ENCODE measurements at places on chromosomes 2 and 18. TPM values are rescaled to one million over a fixed set of nuclear protein-coding genes. Genes with fewer than 3 reads are reported as not detected.
A peak's percentile ranks its signal among the peaks of the same experiment; 100 is the strongest.

SKA1 gene
- 3.0 TPM for total RNA-seq

COL6A3 gene
- 4.1 TPM for total RNA-seq

NIF3L1 gene
- total RNA-seq: 26.9 TPM

UGT1A8 gene
- not detected for total RNA-seq

C2orf78 gene
- total RNA-seq: not detected

GALNT3 gene
- total RNA-seq: 0.39 TPM

TACR1 gene
- total RNA-seq: not detected

CFC1 gene
- 48.4 TPM for total RNA-seq

CHST10 gene
- total RNA-seq: 21.6 TPM

PIK3C3 gene
- total RNA-seq: 36.8 TPM

FECH gene
- total RNA-seq: 91.2 TPM

DNA sequence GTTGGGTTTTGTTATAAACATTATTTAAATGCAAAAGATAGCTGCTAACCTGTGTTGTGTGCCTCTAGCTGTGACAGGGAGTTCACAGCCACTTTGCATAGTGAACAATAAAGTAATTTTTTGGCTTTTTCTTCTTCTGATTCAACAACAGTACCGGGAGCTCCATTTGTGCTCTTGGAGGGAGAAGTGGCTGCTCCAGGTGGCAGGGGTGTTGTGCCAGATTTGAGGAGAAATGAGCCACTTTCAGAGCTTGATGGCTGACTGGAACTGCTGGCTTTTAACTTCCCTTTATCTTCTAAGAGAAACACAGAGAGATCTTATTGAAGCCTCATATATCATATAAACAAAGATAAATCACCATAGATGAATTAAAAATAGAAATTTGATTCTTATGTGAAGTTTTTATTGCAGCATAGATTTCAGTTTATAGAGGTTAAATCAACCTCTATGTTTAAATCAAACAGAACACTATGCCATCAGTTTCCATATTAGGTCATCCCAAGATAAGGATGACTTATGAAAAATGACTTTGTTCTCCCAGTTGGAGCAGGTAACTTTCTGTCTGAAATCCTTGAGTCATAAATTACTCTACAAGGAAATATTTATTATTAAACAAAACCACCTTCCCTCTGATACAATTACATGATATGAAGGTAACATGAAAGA, 182.0 kb upstream of the SESTD1 start:
- DNase-seq: no peak

DNA sequence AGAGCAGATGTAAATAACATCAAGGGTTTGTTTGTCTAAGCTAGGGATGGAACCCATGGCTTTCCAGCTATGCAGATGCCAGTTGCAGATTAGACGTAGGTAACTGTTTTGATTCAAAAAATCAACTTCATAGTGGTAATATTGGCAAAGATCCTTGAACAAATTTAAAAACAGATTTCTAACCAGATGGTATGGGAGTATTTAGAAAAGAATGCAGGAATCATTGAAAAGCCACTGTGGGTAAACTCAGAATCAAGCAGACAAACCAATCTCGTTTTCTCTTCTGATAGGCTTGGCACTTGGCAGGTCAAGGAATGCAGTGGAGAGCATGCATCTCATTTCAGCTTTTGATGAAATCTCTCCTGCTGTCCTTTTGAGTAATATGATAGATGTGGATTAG, 377.5 kb downstream of the CLIP4 start:
- no peak for DNase-seq

- no peak for DNase-seq
Observed at GRCh38 chr18:8373486-8373885, 235.8 kb upstream of the RAB12 start.

DNA sequence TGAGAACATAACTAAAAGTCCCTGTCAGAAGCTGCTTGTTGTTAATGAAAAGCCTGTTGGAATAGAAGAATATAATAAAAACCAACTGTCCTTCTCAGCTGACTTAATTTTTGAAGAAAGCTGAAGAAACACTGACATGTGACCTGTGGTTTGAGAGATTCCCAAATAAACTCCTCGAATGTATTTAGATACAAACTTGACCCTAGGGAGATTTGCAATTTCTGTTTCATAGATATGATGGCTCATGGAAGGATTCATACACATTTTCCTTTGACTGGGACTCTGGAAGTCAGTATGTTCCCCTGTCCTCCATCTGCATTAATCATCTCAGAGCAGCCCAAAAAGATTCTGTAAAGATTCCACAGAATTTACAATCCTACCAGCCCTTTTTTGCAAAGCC, 195.1 kb downstream of the TMEM247 start:
- DNase-seq: no peak

- peak; percentile 66 for DNase-seq
Observed at GRCh38 chr2:96315400-96316071, 9.6 kb upstream of the ITPRIPL1 start.

DNA sequence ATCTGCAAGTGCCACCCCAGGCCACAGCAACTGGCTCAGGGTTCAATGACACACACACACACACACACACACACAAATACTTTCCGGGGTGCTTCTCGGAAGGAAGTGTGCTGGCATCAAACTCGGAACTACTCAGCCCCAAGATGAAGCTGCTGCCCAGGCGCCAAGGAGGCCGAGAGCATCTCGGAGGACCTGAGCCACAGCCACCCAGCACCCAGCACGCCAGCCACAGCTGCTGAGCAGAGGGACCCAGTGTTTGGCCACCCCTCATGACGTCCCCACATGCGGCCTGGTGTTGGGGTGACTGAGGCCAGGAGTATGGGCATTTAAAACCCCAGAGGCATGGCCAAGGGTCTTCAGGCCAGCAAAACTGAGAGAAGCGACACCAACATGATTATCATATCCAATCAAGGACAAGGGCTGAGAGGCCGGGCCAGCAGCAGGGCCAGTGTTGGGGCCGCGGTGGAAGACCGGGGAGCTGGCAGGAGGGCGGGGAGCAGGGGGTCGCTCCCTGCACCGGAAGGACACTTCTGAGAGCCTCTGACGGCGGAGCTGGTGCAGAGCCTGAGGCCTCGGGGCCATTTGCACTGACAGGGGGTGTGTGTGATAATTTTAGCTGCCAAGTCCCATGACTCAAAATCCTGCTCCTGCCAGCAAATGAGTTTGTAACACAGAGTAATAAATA, 61.8 kb downstream of the BIN1 start:
- DNase-seq: no peak

DNA sequence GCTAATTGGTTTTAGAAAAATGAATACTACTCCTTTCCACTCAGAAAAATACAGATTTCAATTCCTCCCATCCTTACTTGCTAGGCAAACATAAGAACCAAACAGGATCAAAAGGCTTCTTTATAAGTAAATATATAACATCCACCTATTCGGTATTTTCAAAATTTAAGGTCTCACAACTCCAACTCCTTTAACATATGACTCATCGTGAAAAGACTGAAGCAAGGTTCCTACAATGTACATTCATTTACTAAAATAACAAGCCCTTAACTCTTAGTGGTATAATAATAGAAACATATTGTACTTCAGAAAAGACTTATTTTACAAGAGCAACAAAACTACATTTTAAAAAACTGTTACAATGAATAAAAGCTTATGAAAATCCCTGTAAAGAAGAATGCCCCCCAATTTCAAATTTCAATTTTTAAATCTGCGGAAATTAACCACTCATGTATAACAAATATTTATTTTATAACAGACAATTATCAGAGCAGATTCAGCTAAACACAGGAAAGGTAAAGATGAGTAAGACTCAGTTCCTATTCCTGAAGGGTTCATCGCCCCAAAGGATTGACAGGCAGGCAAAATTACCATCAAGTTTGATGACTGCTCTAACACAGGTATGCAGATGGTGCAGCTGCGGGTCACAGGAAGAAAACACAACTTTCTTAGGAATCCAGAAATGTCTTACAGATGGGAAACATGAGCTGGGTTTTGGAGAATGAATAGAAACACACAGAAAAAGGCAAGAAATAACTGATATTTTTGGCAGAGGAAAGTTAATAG, 96.4 kb downstream of the COBLL1 start:
- no peak for DNase-seq

DNA sequence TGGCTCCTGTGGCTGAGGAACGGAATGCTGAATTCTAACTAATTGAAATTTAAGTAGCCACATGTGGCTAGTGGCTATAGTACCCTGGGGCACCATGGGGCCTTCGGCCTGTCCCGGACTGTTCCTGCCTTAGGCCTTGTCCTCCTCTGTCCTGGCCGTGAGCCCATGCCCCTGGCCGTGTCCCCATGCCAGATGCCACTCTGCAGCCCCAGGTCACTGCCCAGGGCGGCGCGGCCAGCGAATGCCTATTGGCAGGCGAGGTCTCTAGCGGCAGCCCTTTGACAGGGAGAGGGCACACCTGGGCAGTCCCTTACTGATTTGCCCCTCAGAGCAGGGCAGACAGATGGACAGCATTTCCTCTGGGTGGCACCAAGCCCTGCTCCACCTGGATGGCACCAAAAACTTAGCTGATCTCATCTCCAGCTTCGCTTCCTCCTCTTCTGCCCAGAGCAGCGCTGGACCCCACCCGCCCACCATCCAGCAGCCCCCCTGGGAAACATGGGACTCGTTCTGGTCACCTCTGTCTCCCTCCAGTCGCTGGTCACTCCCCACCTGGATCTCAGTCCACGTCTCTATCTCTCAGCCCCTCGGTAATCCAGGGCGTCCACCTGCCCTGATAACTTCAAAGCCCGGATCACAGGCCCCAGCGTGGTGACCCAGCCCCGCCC, 1.1 kb upstream of the DGKD start:
- DNase-seq: no peak

- DNase-seq: no peak
Observed at GRCh38 chr2:128386066-128386465, 67.4 kb upstream of the HS6ST1 start.

DNA sequence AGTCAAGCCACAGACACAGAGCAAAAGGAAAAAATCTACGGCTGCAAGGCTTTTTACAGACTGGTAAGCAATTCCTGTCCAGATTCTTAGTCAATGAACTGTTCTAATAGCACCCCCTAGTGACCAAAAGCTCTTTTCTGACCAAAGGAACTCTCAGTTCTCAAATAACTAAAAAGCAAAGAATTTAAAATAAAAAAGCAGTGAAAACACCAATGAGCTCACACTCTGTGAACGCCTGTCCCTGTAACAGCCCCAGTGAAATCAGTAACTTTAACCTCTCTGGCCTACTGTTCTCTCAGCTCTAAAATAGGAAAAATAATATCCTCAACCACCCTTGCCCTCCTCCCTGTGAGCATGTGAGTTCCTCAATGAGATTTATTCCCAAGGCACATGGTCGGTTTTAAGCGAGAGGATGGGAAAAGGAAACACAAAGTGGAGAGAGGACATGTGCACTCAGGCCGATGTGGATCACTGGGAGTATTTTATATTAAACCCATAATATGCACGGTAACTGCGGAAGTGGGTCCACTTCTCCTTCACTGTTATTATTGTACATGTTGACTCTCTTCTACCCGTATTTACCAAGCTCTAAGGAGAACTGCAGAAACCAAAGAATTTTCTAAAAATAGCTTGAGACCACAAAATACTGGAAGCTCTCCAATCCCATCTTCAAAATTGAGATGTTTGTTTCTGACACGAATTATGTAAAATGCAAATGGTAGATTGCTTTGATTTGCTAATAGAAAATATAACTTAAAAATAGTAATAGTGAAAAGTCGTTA, 128.5 kb downstream of the STK39 start:
- peak; percentile 87 for DNase-seq

DNA sequence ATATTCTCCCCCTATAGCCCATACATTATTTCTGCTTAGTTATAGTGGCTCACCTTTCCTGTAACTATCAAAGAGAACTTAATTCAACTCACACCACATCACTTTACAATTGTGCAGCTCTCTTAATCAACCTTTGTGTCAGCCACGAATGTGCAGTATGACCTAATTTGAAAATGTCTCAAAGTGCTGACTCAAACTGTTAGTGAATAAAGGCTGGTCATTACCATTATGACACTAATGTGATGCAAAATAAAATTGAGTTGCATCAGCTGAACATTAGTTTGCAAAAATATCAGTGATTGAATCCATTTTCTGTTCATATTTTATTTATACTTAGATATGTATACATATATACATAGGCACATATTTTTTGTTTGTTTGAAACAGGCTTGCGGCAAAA, 251.8 kb downstream of the MEIS1 start:
- no peak for DNase-seq

GRCh38 chr2:235204948-235205347, 253.1 kb downstream of the SH3BP4 start:
- DNase-seq: no peak

DNA sequence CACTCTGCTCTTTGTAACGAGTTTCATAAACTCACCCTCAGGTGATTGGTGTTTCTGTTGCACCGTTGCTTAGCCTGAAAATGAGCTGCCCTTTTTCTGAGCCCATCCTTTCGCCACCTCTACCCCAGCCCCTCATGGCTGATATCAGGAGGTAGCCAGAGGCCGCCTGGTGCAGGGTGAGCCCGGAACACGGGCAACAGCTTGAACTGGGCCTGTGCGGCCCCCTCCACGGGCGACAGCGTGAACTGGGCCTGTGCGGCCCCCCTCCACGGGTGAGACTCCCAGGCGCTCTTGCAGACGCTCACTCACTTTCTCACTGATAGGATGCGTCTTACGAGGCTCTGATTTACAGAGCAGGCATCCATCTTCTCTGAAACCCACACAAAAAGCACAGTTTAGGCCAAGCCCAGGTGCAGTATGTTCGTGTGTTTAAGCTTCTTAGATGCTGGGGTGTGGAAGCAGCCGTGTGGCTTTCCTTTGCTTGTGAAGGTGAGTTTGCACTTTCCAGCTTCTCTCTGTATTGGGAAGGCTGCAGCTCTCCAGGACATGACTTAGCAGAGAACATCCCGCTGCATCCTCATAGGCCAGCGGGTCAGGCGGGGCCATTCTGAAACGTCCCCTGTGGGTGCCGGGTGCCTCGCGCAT, 83.5 kb downstream of the NFATC1 start:
- DNase-seq: no peak

GRCh38 chr2:161245261-161245553, 63.0 kb upstream of the PSMD14 start:
- no peak for DNase-seq

- no peak for DNase-seq
Observed at GRCh38 chr2:43896906-43897305, 58.1 kb downstream of the ABCG8 start.

DNA sequence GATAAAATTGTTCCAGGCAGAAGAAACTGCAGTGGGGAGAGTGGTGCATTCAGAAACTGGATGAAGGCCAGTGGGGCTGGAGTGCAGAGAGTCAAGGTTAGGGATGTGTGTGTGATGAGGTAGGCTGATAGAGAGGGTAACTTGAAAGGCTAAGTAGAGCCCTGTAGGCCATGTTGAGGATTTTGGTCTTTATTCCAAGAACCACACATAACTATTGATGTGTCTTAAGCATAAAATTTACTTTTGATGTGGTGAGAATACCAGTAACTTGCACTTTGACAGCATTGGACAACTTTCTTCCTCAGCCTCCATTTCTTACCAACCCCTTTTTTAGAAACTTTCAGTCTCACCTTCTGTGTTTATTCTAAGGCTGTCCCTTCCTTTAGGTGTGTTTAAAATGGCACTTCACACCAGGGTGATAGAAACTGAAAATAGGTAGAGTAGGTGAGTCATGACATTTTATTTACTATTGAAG, 22.6 kb downstream of the MTX2 start:
- peak; percentile 9 for DNase-seq

GRCh38 chr2:457792-458424, 170.0 kb upstream of the ALKAL2 start:
- DNase-seq: no peak

- no peak for DNase-seq
Observed at GRCh38 chr2:203761121-203761520, 54.7 kb downstream of the CD28 start.

Data from cardiac muscle cell (in vitro differentiated cells and primary cell).